HS-5 (cell line): ENCODE measurements at places on chromosomes 3 and 15.

DNA sequence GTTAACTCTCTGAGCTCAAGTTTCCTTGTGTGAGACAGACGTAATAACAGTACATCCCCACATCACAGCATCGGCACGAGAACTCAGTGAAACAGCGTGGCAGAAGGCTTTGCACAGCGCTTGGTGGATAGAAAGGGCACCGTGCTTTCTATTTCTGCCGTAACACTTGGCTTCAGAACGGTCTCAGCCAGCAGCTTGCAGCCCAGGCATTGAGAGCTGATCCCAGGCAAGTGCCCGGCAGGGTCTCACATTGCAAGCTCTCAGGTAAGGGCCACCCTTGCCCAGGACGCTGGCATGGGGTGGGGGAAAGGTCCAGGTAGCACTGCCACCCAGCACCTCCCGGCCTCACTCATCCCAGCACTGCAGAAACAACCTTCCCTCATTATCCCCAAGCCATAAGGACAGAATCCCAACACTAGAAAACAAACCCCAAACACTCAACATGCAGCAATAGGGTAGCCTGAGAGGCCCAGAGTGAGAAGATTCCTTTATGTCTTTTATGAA, 70.5 kb upstream of the ITGA11 start:
- DNase-seq: no peak

GRCh38 chr3:155242342-155242741, 51.1 kb downstream of the STRIT1 start:
- no peak for DNase-seq

GRCh38 chr3:15276028-15276724, 56.2 kb downstream of the SH3BP5 start:
- DNase-seq: no peak

GRCh38 chr3:64094713-64095079, 71.4 kb upstream of the PSMD6 start:
- no peak for DNase-seq

DNA sequence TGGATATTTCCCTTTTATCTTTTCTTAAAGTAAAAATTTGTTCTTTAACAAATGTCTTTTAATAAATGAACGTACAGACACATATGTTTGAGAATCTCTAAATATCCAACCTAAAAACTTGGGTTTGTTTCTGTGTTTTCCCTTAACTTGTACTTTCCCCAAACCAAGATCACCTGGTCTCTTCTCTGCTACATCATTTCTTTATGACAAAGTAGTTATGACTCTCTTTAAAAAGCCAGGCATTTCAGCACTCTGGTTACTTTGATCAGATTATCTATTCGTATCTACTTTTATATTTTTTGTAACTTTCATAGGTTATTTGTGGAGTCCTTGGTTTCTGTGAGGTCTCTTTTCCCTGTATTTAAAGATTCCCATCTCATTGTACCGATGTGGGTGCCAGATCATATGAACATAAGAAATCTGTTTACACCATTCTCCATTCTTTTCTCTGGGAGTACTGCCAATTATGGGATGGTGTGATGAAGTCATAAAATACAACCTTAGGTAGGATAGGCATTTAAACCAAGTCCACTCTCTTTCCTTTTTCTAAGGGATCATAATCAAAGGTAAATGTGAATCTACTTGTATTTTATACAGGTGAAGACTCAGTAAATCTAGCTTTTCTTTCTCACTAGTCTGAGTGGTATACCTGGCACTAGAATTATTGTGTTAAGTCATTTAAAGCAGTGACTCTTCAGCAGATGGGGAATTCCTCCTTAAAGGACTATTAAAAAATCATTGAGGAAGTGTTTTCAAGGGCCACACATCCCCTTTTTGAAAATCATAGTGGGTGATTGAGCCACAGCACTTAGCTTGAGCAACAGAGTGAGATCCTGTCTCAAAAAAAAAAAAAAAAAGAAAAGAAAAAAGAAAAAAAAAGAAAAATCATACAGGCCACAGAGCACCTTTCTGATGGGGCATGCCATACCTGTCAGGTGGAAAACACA, 12.4 kb upstream of the NFKBIZ start:
- no peak for DNase-seq

- DNase-seq: no peak
Observed at GRCh38 chr3:61236556-61236955, 14.7 kb downstream of the FHIT start.

DNA sequence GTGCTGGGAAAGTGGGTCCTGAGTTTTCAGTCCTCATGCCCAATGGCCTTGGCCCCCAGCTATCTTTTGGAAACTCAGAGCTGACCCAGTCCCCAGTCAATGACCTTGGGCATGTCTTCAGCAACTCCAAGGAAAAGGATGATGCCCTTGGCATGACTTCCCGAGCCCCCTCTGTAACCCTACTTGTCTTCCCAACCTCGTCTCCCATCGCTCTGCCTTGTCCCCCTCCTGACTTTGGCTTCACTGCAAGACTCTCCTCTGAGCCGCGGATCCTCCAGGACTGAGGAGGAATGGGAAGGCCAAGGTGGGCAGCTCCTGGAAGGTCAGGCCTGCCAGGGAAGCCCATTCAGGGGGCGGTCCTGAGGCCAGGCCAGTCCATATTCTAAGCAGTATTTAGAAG, 73.5 kb upstream of the MEF2A start:
- no peak for DNase-seq

- DNase-seq: no peak
Observed at GRCh38 chr3:159482241-159482993, 506.2 kb upstream of the IL12A start.

- no peak for DNase-seq
Observed at GRCh38 chr3:41888368-41889076, 73.4 kb downstream of the ULK4 start.

DNA sequence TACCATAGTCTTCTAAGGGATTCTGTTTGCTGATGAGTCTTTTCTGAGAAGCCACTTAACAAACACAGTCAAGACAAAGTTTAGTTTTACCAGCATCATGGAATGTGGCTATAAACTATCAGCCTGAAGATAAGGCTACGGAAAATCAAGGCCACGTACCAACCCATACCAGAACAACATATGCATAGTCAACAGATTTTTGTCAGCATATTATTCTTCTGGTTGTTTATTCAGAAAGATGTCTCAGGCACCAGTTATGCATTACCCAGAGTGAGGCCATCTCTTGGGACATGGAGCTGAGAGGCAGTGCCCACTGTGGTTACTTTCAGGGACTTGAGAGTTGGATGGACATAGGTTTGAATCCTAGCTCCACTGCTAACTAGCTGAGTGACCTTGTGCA, 60.4 kb downstream of the SOX2 start:
- no peak for DNase-seq

GRCh38 chr15:28889346-28889745, 3.6 kb downstream of the APBA2 start:
- no peak for DNase-seq

- DNase-seq: no peak
Observed at GRCh38 chr3:110647586-110647985, 424.0 kb upstream of the NECTIN3 start.

- DNase-seq: no peak
Observed at GRCh38 chr3:160685144-160685766, 8.3 kb downstream of the ARL14 start.

DNA sequence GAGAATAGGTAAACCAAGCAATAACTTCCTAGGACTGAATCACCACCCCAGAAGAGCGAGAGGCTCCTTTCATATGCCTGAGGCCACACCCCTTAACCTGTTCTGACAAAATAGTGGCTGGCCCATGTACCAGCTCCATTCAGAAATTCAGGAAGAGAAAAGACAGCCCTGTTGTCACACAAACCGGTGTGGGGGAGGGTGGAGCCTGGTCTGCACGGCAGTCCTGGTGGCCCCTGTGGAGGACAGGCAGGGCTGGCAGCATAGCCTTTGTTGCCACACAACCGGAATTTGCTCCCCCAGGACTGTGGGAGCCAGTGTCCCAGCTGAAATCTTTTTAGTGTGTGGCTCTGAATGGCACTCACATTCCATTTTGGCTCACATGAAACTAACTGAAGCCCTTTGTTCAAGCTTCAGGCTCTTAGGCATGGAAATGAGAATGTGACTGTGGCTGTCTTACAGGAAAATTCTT, 23.8 kb downstream of the RLBP1 start:
- DNase-seq: no peak

DNA sequence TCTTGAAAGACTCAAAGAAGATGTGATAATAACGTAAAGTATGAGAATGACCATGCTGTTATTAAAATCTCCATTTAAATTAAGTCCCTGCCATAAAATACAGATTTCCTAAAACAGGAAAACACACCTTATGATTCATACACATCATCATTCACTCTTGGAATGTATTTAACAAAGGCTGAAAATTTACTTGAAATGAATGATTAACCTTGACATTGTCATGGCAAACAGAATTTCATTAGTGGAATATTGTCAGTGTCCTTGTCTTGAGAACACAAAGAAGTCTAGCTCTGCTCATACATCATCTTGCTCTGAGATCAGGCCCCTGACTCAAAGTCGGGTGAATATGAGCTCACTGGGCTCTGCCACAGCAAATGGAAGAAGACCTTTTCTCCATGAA, 313.9 kb downstream of the FGF12 start:
- DNase-seq: no peak

DNA sequence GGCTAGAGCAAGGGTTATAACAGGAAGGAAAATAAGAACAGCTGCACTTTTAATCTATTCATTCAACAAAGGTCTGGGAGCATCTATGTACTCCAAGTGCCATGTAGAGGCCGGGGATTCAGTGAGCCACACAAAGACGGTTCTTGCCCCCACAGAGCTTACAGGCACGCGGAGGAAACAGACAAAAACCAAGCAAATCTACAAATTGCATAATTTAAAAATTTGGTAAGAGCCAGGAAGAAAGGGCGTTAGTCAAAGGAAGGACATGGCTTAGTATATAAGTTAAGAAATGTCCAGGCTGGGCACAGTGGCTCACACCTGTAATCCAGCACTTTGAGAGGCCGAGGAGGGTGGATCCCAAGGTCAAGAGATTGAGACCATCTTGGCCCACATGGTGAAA, 10.4 kb upstream of the GREM1 start:
- no peak for DNase-seq

GRCh38 chr3:123919353-123919752, 35.2 kb upstream of the MYLK start:
- no peak for DNase-seq

GRCh38 chr15:62093809-62094208, 27.0 kb downstream of the C2CD4A start:
- DNase-seq: no peak

- no peak for DNase-seq
Observed at GRCh38 chr15:81419332-81419943, 45.4 kb upstream of the TMC3 start.

GRCh38 chr3:128318275-128318941, 148.3 kb downstream of the DNAJB8 start:
- DNase-seq: no peak

DNA sequence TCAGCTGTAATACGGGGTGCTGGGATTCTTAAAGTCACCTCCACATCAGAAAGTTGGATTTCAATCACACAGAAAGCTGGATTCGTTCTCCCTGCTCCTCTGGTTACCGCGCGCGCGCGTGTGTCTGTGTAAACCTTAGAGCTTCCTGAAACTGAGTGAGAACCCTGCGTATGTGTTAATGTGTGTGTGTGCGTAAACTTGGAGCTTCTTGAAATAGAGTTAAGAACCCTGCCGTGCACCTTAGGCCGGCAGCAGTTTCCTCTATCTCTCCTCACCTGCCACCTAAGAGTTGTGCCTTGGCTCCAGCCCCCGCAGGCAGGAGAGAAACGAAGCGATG, 531 bp downstream of the LZTFL1 start:
- no peak for DNase-seq

GRCh38 chr3:151096716-151097115, 11.3 kb downstream of the MED12L start:
- no peak for DNase-seq

GRCh38 chr15:87680208-87680607, 576.3 kb downstream of the NTRK3 start:
- DNase-seq: no peak

DNA sequence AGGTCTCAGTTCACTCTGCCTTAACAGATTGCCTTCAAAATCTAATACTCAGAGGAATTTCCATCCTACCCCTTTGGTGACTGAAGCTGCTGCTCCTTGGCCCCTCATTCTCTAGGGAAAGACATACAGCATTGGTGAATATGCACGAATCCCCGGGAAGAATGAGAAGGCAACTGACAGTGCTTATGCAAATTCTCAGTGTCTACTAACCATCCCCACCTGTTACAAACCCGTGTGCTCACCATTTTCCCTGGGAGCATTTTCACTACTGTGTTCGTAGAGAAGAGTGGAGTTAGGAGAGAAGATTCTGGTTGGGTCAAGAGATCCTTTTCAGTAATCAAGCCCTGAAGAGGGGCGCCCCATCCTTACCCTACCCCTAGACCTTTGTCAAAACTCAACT, 37.7 kb downstream of the SYNM start:
- DNase-seq: no peak

GRCh38 chr15:68875377-68876116, 54.8 kb upstream of the SPESP1 start:
- DNase-seq: peak; percentile 60

DNA sequence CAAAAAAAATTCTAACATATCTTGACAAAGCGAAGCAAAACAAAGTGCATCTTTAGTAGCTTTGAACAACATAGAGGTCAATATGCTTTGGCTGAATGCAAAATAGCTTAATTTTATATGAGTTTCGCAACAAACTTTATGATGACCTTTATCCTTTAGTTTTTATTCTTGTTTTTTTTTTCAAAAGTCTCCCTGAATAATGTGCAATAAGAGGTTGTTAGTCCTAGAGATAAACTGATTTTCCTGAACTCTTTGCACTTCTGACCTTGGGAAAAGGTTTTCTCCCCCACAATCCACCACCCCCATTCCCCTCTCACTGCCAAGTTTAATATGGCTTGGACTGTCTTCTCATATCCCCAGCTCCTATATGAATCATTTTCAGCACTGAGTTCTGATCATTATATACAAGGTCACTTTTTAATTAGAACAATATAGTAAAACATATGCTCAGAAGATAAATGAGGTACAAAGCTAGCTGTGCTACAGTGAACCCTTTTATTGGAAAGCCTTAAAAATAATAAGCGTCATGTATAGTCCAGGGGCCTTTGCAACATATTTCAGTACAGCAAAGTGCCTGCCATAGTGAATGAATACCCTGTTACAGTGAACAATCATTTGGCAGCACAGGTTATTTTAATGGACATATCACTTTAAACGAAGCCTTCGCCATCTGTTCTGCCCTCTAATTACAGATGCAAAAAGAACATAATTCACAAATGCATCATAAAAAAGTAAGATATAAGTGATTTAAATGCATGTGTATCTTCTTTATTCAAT, 496.3 kb upstream of the NR2F2 start:
- DNase-seq: no peak

DNA sequence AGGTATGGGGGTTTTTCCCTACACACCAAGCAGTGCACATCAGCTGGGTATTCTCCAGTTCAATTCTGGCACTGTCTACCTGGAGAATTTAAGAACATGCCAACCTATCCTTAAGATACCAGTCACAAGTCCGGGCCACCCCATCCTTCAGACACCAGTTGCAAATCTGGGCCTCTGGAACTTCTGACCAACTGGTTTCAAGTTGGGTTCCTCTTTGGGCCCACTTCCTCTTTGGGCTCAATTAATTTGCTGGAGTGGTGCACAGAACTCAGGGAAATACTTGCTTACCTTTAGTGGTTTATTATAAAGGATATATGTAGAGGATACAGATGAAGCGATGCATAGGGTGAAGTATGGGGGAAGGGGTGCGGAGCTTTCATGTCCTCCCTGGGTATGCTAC, 25.3 kb downstream of the GLCE start:
- no peak for DNase-seq
